ENCODE measurements at places on chromosomes 1 and 21. TPM values are rescaled to one million over a fixed set of nuclear protein-coding genes. Genes with fewer than 3 reads are reported as not detected.

Gene BMP8B
- total RNA-seq: 0.41 TPM

Gene C1orf198
- 16.3 TPM for total RNA-seq

Gene DOP1B
- total RNA-seq: 50.1 TPM

Gene INAVA
- total RNA-seq: 0.82 TPM

Gene PLEKHM2
- total RNA-seq: 32.6 TPM

Gene ADAMTS4
- total RNA-seq: 0.41 TPM

Gene ACTN2
- total RNA-seq: 33.8 TPM

Data from frontal cortex (tissue), 4 donors.